Cortex of kidney (tissue), 1 donor: ENCODE measurements at places on chromosomes 3 and 15.

DNA sequence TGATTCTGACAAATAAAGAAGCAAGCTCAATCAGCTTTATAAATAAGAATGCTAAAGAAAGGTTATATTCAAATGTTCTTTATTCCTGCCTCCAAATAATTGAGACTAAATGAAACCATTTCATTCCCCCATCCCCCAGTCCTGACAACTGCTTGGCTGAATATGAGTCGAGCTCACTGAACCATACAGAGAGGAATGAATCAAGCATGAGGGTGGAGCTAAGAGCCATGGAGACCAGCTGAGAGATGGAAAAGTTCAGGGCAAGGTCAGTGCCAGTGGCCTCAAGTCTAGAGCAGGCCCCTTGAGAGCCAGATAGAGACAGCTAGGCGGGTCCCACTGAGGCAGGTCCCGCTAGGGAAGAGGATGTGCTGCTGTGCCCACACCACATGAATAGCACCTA lies 188.7 kb upstream of the EIF1B start:
- DNase-seq, result no peak

- DNase-seq, result no peak
Observed at GRCh38 chr3:20861454-20861853, 675.4 kb upstream of the SGO1 start.

DNA sequence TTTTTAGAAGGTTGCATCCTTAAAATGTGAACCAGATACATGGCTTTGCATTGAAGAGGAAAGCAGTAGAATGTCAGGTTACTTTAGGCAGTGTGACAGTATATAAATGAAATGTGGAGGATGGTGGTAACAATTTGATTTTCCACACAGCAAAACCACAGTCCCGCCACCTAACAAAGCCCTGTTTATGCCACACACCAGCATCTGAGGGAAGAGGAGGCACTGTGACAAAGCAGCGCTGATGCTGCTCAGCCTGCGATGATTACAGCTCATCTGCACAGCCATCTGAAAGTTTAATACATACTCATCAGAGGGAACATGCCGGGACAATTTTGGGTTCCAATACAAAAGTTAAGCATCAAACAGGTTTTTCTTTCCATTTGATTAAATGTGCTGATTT lies 8.9 kb downstream of the RNF7 start:
- no peak for DNase-seq

DNA sequence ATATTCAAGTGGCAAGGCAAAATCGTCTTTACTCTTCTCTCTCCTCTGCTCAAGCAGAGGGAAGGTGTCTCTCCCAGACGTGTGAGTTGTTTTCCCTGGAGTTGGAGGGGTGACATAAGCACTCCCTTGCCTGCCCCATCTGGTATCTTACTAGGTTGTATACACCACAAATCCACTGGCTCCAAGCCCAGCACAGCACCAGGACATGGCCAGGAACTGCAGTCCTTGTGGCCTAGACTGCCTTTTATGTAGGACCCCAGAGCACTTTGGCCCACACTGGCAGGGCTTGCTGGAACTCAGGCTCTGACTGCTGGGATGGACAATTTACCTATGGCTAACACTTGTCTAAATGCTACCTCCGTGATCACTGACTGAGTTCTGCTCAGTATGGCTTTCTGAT lies 34.0 kb downstream of the DZIP3 start:
- DNase-seq, result no peak

- DNase-seq, result no peak
Observed at GRCh38 chr3:126424751-126425150, 30.0 kb downstream of the CFAP100 start.

DNA sequence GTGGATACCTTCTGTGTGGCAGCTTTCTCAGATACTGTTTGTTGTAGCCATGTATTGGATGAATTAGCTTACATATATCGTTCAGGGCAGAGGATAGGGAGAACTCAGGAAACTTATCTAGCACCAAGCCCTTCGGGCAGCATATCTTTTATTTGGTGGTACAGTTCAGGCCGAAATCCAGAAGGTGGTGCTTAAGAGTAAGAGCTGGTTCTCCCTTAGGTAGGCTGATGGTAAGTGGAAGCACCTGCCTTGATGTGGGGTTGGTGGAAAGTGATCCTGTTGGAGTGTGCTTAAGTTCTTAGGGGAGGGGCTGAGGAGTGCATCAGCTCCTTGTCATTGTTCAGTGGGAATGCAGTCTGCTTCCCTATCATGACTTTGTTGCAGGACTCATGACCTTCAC lies 187.5 kb downstream of the DOCK3 start:
- DNase-seq, result no peak

DNA sequence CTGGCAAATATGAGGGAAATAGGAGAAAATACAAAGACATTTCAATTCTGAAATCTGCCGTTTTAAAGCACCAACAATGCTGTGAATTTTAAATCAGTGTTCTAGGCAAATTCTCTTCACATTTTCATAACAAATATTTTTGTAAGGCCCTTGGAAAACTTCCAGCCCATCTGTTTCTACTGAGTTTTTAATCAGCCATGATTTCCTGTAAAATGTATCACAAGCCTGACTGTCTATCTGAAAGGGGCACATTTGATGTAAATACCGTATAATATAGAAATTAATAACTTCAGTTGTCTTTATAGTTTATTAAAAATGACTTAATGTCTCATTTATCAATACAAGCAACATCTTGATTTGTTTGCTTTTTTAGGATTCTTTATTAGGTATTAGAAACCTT lies 454.7 kb downstream of the PYDC2 start:
- no peak for DNase-seq

DNA sequence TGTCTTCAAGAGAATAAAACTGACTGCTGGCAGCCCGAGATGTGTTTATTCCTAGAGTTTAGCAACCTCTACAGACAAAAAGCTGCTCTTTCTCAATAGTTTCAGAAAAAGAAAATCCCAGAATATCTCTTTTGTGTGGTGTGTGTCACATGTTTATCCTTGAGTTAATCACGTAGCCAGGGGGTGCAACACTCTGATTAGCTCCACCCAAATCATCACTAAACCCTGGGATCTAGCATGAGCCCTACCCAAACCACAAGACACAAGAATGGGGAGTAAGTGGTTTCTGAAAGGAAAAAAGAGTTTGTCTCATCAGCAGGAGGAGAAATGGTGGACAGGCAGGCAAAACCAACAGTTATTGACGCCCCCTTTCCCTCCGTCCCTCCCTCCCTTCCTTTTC lies 78.5 kb upstream of the AGBL1 start:
- no peak for DNase-seq

GRCh38 chr3:24674261-24674660 lies 179.6 kb upstream of the THRB start:
- DNase-seq, result no peak

- DNase-seq, result no peak
Observed at GRCh38 chr3:134696155-134696554, 45.3 kb upstream of the KY start.

DNA sequence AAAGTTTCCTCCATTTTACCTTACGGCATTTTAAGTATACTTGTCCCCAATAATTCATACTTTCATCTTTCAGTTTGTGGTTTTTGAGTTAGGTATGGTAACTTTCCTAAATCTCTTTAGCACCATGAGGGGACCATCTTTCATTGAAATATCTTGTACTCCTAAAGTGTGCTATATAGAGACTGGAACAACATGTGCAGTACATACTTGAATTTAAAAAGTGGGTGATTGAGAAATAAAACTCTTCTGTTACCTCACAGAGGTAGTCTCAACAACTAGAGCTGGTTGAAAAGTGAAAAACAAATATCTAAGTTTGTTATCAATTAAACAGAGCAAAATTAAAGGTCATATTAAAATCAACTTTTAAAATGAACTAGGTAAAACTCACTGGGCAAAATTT lies 423.1 kb downstream of the ROBO2 start:
- DNase-seq, result no peak
